ENCODE measurements at places on chromosomes 13 and 19. TPM values are rescaled to one million over a fixed set of nuclear protein-coding genes. Genes with fewer than 3 reads are reported as not detected.
A peak's percentile ranks its signal among the peaks of the same experiment; 100 is the strongest.

ADGRE2 gene
- 1.1 TPM for total RNA-seq

LRG1 gene
- 0.53 TPM for total RNA-seq

CD22 gene
- 11.7 TPM for total RNA-seq

SYCN gene
- total RNA-seq = not detected

P2RY11 gene
- 237 TPM for total RNA-seq

PSG4 gene
- total RNA-seq = 0.48 TPM

KISS1R gene
- total RNA-seq = 53.1 TPM

TSHZ3 gene
- total RNA-seq = 1.2 TPM

KLF1 gene
- 0.61 TPM for total RNA-seq

KCTD4 gene
- not detected for total RNA-seq

ZNF28 gene
- total RNA-seq = 18.8 TPM

CYTH2 gene
- total RNA-seq = 30.6 TPM

FUT1 gene
- total RNA-seq = 0.30 TPM

ARL11 gene
- total RNA-seq = 1.0 TPM

GRCh38 chr13:52925251-52925650, 76.8 kb upstream of the PCDH8 start:
- ATAC-seq = no peak

GRCh38 chr13:60583196-60583888, 186.3 kb downstream of the TDRD3 start:
- no peak for ATAC-seq

- peak; percentile 74 for ATAC-seq
These were observed 160.4 kb upstream of the SGCG start for GRCh38 chr13:23020246-23020843.

GRCh38 chr19:37565370-37565669, 29.3 kb downstream of the ZNF571 start:
- no peak for ATAC-seq

GRCh38 chr13:99760456-99760855, 211.1 kb downstream of the ZIC5 start:
- ATAC-seq = no peak

DNA sequence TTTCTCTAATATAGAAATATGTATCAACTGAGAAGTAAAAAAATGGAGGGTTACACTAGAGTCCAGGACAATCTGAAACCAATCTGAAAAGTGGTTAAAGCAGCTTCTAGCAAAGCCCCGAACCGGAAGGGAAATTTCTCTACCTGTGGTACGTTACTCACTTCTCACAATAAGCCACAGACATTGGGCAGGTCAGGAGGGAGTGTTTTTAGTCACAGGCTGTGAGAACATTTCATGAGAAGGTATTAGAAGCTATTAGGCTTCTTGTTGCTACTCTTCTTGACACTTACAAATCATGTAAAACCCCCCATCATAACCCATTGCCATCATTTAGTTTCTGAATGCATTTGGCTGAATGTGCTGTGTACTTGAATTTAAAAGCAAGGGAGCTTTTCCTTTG, 120.9 kb downstream of the NUFIP1 start:
- ATAC-seq = peak; percentile 93

DNA sequence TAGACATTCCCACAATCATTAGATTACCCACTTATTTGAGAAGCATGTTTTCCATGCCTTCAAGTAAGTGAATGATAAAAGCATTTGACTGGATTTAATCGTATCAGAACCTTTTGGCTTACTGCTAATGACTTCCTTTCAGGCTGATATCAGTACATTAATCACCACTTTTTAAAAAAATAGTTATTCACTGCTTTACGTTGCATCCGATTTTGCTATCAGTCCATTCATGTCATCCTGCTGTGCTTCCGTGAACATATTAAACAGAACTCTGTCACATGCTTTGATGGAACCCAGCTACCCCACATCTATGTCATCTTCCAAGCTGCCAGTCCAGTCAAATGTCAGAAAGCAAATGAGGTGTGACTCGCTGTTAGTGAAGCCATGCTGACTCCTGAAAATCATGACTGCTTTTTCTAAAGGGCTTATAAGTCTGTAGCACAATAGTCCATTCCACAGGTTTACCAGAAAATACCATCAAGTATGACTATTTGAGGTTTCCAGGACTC, 440.9 kb downstream of the IRS2 start:
- ATAC-seq = no peak

DNA sequence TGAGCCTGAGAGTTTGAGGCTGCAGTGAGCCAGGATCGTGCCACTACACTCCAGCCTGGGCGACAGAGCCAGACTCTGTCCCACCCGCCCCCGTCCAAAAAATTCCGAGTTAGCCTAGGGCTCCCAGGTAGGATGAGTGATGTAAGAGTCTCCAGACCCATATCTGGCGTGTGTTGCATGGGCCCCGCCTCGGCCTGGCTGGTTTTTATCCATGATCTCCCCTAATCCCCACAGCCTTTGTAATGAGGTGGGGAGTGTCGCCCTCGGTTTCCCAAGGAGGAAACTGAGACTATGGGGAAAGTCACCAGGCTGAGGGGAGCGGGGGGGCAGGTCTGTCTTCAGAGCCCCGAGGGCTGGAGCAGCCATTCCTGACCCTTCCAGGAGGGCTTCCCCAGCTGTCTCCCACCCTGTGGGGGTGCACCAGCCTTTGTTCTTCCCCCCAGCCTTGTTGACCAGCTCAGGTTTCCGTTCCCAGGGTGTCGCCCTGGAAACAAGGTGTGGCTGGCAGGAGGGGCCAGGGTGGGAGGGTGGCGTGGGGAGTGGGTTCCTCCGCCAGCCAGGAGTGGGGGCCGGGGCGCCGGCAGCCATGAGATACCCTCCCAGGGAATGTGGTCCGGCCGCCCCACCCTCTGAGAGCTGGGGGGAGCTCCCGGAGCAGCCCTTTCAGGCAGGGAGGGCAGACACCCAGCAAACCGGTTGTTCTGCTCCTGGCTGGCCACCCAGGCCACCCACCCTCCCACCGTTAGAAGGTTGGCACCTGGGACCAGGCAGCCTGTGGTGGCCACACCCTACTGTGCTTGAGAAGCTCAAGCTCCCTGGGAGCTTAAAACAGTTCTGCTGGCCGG, 11.5 kb downstream of the MYH14 start:
- ATAC-seq = no peak

GRCh38 chr13:102212729-102213128, 189.1 kb downstream of the FGF14 start:
- ATAC-seq = no peak

DNA sequence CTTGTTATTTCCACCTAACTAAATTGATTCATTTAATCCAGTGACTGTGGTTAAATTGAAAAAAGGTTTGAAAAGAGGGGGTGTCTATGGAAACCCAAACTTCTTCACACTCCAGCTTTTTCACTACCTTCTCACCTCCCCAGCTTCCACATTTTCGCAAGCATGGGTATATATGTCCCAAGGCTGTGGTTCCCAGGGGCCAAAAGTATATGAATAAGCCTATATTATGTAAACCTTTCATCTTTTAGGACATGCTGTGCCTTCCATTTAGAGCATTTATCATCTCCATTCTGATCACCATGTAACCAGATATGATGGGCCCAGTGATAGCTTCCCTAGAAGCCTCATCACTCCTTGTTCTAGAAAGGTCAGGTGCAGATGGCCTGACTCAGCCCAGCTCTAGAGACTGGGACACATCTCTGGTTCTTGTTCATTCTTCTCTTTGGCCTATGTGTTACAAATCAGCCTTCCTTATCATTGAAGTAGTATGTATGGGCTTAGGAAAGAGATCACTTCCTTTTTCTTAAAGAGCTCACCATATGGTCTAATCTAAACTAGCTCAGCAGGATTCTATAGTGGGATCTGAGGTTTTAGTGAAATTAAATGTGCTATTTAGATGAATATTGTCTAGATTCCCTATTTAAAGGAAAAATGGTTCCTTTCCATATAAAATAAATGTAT, 19.5 kb upstream of the ARL11 start:
- no peak for ATAC-seq

GRCh38 chr19:35513628-35514281, at the start of gene DMKN:
Gene DMKN, minus strand, starts transcription at chr19:35513649. Its CDS starts 174 bp downstream, at chr19:35513475.
- no peak for ATAC-seq

DNA sequence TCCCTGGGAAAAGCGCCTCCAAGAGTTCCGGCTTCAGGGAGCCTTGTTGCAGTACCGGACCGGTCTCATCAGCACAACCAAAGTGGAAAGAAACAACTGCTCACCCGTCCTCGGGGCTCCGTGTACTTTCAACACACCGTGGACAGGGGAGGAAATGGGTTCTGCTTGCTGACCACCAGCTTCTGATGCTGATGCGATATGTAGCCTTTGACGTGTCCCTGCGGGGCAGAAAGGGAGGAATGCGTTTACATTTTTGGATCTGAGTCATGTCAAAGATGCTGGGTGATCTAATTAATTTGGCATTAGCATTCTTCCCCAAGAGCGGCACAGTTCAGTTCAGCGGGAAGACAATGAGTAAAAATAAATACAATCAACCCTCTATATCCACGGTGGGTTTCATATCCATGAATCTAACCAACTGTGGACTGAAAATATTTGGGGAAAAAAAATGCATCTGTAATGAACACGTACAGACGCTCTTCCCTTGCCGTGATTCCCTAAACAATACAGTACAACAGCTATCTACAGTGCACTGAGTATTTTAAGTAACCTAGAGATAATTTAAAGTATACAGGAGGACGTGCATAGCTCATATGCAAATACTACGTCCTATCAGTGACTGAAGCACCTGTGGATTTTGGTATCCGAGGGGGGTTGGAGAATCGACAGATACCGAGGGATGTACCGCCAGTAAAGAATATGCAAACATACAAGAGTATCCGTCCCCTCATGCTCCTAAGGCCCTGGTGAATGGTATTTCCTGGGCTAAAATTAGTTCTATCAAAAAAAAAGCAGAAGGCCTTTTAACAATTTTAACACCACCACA, 19.8 kb downstream of the PROZ start:
- no peak for ATAC-seq

GRCh38 chr19:23394511-23394910, 760 bp downstream of the ZNF91 start:
- no peak for ATAC-seq

- ATAC-seq = no peak
These were observed 755.0 kb downstream of the DIAPH3 start for GRCh38 chr13:59408738-59409137.

DNA sequence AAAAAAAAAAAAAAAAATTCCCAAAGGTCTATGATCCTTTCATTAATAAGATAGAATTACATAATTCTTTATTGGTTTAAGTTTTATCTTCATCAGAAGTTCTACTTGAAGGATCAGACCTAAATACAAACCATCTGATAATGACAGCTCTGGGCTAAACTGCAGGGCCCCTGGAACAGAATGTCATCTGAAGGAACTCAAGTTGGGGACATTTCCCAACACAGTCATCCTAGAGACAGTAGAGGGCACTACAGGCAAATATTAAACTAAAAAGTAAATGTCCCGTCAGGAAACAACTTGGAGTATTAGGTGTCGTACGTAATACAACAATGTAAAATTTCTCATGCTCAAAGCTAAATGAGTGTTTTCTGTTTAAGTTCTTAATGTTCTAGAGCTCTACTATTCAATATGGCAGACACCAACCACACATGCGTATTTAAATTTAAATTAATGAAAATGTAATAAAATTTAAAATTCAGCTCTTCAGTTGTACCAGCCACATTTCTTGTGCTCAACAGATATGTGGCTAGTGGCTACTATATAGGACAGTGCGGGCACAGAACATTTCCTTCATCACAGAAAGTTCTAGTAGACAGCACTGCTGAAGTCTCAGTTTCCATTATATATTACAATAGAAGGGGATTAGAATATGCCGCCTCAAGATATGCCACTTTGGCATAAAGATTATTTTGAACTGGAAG, 21.8 kb upstream of the NAXD start:
- peak; percentile 81 for ATAC-seq

GRCh38 chr19:58059003-58059670, at the start of gene ZNF135:
Gene ZNF135, plus strand, starts transcription at chr19:58059282. Its CDS starts 721 bp downstream, at chr19:58060003.
- ATAC-seq = peak; percentile 78

DNA sequence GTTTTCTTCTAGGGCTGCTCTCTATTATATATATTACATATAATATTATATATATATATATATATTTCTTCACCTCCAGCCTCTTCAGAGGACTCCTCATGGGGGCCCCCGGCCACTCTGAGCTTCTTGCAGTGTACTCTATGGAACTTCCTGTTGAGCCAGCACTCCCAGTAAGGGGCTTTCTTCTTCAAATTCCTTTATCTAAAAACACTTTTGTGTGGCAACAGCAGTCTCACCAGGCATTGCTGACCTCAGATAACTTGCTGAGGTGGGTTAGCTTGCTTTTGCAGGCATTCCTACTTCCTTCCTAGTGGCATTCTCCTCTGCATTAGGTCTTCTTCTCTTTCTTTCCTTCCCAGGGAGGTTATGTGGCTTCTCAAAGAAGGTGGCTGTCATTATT, 381.5 kb downstream of the MYO16 start:
- no peak for ATAC-seq

GRCh38 chr19:11106477-11106876, 17.2 kb downstream of the LDLR start:
- no peak for ATAC-seq

GRCh38 chr13:63516124-63516523, 2100.5 kb upstream of the PCDH20 start:
- ATAC-seq = no peak

GRCh38 chr19:2242092-2242537, 5.5 kb downstream of the SF3A2 start:
- no peak for ATAC-seq

GRCh38 chr19:720345-721160, 11.8 kb downstream of the PALM start:
- ATAC-seq = no peak

DNA sequence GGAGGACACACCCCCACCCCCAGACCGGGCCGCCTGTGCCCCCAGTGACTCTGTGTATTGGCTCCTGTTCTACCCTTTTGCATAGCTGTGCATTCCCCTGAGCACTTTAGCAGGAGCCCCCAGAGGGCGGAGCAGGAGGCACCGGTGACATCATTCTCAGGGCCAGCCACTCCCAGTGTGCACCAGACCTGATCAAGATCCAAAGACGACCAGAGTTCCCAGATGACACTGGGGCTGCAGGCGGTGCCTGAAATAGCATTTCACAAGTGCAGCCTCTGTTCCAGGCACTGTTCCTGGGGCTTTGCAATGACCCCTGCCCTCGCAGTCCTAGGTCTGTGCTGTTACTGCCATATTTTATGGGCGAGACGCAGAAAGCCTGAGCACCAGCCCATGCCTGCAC, 14.5 kb upstream of the PTPRS start:
- no peak for ATAC-seq

DNA sequence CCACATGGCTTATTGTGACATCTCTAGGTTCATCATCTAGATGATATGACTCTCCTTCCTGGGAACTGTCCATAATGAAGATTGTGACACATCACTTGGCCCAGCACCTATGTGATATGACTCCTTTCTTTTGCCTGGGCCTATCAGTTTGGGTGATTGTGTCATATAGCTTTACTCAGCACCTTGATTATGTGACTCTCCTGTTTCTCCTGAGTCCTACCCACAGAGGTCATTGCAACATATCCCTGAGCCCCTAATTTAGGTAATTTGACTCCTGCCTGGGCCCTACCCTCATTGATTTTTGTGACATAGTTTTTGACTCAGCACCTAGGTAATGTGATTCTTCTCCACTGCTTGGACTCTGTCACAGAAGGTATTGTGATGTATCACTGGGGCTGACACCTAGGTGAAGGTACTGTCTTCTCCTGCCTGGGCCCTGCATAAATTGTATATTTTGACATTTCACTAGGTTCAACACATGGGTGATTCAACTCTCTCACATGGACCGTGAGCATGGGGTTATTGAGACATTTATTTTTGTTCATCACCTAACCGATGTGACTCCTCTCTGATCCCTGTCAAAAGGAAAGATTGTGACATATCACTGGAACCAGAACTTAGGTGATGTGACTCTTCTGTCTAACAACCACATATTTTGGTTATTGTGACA, 26.2 kb upstream of the ZNF254 start:
- ATAC-seq = peak; percentile 58

GRCh38 chr19:55535965-55536350, 975 bp downstream of the SBK2 start:
- no peak for ATAC-seq

Measured in activated T-helper 17 cell treated with anti-CD3 and anti-CD28 coated beads, Interleukin-2, amount 50 U/mL, for 72 hours (primary cell).